ENCODE measurements at places on chromosomes 1 and 21. TPM values are rescaled to one million over a fixed set of nuclear protein-coding genes. Genes with fewer than 3 reads are reported as not detected.

CD52 gene
- not detected for total RNA-seq

S100A1 gene
- total RNA-seq, result 4.4 TPM

DNA sequence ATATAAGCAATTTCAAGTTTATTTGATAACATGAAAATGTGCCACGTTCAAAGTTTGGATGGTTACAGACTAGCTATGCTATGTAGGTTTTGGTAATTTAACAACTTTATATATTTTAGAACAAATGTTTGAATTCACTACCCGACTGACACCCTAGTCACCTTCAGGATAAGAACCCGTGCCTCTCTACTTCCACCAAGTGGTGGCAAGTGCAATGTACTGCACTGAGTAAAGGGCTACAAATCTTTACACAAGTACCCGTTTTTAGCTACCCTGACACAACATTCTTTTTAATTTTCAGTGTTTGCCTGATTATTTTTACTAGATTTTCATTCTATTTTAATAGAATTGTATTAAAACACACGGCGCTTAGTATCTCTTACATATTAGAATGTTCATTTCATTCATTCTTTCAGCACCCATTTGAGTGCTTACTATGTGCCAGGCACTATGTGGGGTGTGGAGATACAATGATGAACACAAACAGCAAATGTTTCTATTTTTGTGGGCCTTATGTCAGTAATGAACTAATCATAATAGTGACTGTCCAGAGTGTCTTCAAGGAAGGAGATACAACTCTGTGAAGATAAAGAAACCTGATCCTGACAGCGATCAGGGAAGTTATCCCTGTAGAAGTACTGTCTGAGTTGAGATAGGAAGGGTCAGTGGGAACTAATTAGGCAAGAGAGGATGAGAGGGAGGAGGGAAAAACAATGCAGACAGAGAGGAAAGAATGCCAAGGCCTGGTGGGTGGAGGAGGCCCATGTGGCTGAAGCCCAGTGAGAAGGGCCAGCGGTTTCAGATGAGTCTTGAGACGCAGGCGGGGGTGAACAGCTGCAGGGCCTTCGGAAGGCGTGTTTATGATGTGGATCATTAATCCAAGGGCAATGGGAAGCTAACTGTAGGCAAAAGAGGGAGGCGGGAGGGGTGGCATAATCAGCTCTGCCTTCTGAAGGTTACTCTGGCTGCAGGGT, 3.8 kb downstream of the LCA5L start:
- DNase-seq, result no peak

- DNase-seq, result no peak
These were observed 442.1 kb upstream of the NR5A2 start for GRCh38 chr1:199585392-199585791.

DISC1 gene
- 7.8 TPM for total RNA-seq

DNA sequence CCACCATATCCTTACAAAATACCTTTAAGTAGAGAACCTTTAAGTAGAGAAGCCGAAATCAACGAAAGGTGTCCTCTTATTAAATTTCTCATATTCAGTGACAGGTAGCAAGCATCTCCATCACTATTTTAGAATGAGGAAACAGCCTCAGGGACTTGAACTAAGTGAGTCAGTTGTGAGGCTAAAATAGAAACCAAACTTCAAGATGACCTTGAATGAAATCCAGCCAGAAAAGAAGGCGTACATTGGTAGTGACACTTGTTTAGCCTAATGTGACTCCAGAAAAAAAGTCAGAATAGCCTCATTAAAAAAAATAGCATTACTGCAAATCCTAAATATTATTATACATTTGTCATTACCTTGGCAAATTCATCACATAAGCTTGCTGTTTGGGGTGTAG, 20.1 kb downstream of the RGS8 start:
- no peak for DNase-seq

CHI3L1 gene
- 23.2 TPM for total RNA-seq

GRCh38 chr1:234008591-234008990, 104.1 kb downstream of the SLC35F3 start:
- DNase-seq, result no peak

- no peak for DNase-seq
These were observed 13.8 kb downstream of the FGGY start for GRCh38 chr1:59310549-59311250.

ARTN gene
- 2.4 TPM for total RNA-seq

DNA sequence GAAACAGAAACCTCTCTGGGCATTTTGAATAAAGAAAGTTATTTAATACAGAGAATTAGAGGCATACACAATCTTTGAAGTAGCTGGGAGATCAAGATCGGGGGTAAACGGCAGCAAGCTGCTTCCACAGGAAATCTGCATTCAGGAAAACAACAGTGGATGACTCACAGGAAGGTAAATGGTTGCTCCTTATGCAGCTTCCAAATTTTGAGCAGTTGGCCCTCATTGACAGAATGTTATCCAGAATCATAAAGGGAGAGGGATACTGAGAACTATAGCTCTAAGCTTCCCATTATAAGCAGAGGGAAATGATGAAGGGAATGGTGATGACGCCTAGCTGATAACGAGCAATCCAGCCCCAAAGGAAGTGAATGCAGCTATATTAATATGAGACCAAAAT, 28.6 kb downstream of the ZMYND12 start:
- no peak for DNase-seq

DNA sequence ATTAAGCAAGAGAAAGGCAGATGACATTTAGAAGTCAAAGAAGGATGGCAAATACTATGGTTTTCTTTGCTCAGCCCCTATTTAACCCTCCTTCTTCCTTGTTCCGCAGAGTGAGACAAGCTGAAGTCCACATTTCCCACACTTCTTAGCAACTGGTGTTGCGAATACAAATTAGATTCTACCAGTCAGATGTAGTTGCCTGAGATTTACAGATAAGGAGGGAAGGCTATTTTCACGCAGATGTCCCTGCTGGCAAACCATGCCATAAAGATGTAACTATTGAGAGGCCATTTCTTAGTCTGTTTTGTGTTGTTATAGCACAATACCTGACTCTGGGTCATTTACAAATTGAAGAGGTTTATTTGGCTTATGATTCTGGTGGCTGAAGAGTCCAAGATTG, 84.3 kb downstream of the ZC3H11B start:
- DNase-seq, result no peak

DNA sequence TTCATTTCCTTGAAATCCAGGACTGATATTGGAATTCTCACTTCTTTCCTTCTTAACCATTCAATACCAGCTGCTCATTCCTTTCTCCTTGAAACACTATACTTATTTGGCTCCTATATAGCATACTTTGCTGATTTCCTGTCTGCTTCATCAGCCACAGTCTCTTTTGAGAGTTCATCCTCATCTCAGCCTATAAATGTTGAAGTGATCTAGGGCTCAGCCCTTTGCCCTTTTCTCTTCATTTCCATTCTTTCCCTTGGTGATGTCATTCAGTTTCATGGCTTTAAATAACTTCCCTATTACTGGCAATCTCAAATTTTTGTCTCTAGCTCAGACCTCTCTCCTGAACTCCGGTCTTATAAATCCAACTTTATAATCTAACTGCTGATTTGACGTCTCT, 24.1 kb upstream of the RABGAP1L start:
- DNase-seq, result no peak

ZNF695 gene
- 11.7 TPM for total RNA-seq

DNA sequence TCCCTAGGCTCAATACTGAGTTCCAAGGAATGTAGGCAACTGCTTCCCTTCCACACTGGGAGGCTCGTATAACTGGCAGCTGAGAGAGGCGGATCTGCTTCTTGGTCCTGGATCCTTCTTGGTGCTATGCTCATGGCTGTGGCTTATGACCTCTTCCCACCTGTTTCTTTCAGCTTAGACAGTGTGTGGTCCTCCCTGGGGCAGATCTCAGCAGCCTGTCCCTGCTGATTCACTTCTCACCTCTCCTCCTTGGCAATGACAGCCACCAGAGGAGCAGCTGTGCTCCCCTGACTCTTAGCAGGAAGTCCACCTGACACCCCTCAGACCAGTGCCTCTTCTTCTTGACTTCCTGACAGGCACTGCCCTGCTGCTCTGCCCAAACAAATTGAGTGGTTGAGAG, 75.1 kb upstream of the PTGFRN start:
- DNase-seq, result no peak

DNA sequence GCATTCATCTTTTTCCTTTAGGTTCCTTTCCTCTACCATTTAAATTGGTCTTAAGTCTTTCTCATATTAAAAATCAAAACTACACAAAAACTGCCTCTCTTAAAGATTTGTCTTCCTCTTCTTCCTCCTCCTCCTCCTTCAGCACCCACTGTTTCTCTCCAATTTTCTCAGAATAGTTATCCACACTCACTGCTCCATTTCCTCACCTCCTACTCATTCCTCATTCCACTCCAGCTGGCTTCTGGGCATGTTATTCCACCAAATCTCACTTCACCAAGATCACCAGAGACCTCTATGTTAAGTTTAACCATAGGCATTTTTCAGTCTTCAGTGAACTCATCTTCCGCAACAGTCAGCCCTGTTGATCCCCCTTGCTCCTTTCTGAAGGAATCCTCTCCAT, 173.7 kb downstream of the SLC35F3 start:
- DNase-seq, result no peak

GRCh38 chr1:223311826-223312225, 52.1 kb downstream of the SUSD4 start:
- DNase-seq, result no peak

DNA sequence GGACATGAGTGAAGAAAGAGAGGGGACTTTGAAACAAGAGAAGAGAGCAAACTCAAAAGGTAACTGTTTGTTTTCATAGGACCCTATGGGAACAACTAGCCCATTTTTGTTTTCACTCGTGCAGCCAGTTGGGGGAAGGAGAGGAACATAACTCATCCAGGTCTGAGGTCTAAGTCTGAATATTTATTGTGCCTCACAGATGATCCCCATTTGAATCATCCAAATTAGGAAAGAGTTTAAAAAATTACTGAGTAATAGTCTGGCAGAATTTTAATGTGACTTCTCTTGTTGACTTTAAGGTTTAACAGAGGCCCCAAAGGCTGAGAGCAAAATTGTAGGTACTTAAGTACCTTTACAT, 10.4 kb upstream of the TSPAN2 start:
- DNase-seq, result no peak

All from transverse colon (tissue), 4 donors.